Sigmoid colon (tissue), 7 donors: ENCODE measurements at places on chromosomes 2 and 18. TPM values are rescaled to one million over a fixed set of nuclear protein-coding genes. Genes with fewer than 3 reads are reported as not detected.

Gene CRYGC
- not detected for polyA plus RNA-seq

Gene MC5R
- polyA plus RNA-seq: not detected

Gene RGPD6
- 6.2 TPM for polyA plus RNA-seq

Gene FAHD2B
- polyA plus RNA-seq: 8.5 TPM

DNA sequence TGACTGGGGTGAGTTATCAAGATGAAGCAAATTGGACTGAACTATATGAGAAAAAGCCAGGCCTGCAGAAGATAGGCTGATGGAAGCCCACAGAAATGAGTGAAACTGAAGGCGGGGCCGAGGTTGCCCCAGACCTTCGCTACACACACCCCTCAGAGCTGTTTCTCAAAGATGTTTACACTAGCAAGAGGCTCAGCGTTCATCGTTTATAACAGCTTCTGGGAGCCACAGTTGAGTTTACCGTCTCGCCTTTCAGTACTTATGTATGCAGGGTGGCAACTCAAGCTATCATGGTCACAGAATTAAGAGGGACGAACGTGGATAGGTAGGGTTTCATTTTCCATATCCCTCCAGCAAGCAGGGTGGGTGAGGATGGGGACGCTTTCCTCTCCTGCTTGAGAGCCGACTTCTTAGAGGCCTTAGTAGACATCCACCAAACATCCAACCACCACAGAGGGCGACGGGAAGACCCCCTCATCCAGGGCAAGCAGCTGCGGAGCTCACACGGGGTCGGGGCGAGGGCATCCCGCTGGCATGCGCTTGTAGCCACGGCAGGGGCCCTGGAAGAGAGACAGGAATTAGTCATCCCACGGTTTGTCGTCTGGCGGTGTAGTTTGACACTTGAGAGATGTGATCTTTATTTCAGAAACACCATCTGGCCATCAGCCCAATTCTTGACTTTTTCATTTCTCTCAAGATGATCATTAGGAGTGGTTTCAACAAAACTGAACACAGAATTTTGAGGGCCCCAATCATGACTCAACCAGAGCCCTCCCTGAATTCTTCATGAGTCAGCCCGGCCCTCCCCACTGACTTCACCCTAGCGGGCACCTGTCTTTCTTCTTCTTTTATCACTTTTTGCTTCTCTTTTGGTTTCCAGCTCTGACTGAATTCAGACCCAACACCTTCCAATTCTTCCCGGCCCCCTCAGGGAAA, 109.1 kb upstream of the CTDP1 start:
- peak; percentile 48 for DNase-seq
- no peaks in the 10 kb centered on the region for H3K27me3 ChIP-seq
- no peak overlapping the region for H3K4me3 ChIP-seq
- H3K36me3 ChIP-seq: no peaks in the 10 kb centered on the region
- peaks cover 12% of the 10 kb centered on the region for H3K4me1 ChIP-seq

DNA sequence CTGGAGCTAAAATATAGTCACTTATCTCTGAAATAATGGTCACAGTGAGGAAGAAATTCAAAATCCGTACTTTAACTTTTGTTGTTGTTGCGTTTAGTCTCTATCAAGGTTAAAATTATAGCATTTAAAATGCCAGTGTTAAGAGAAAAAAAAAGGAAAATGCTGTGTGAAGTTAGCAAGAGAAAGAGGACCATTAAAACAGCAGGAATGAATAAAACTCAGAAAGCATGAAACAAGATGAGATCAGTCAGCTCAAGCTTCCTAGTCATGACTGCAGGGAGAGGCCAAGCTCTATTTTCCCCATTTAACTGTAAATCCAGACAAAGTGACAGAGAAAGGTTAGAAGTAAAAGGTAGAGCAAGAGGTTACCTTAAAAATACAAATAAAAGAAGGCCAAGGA, 281.7 kb upstream of the ATP5MC3 start:
- no peak for DNase-seq
- no peak overlapping the region for H3K4me3 ChIP-seq
- H3K27ac ChIP-seq: no peak overlapping the region

DNA sequence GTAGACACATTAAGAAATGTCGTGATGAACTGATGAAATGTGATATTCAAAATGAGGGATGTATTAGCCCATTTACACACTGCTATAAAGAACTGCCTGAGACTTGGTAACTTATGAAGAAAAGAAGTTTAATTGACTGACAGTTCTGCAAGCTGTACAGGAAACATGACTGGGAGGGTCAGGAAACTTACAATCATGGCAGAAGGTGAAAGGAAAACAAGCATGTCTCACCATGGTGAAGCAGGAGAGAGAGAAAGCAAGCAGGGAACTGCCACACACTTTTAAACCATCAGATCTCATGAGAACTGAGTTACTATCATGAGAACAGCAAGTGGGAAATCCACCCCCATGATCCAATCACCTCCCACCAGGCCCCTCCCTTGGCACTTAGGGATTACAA, 1010.8 kb upstream of the CELF4 start:
- DNase-seq: no peak
- no peaks in the 10 kb centered on the region for H3K36me3 ChIP-seq
- no peaks in the 10 kb centered on the region for H3K4me1 ChIP-seq
- no peaks in the 10 kb centered on the region for H3K27me3 ChIP-seq

DNA sequence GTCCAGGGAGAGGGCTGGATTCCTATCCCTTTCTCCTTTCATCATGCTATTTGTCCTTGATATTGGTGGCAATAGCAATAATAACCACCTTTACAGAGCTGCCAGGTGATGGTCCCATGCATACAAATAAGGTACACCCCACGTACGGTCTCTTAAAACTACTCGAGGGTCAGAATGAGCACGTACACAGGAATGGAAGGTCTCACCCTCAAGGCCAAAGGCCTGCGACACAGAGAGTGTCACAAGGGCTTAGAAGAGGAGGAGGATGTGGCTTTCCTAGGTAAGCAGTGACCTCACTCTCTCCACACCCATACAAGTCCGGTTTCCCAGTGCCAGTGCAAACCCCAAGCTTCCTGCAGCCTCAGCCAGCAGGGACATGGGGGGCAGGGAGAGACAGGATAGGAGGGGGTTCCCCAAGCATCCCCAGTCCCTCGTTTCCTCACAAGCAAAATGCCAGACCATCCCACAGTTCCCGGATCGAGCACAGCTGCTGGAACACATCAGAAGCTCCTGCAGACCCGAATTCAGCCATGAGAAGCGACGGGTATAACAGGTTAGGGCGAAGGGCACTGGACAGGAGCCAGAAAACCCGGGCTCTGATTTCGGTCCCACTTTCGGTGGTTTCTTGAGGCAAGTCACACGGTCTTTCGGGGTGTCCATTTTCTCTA, 49.2 kb downstream of the PLB1 start:
- H3K4me1 ChIP-seq: no peaks in the 10 kb centered on the region
- H3K36me3 ChIP-seq: no peaks in the 10 kb centered on the region
- no peak overlapping the region for H3K27ac ChIP-seq
- no peak overlapping the region for H3K4me3 ChIP-seq

GRCh38 chr18:48832938-48833700, 117.6 kb downstream of the SMAD7 start:
- no peak overlapping the region for H3K4me3 ChIP-seq
- H3K27me3 ChIP-seq: no peaks in the 10 kb centered on the region
- H3K36me3 ChIP-seq: no peaks in the 10 kb centered on the region
- no peak overlapping the region for H3K27ac ChIP-seq
- no peak for DNase-seq

GRCh38 chr18:26159353-26159752, 25.7 kb downstream of the PSMA8 start:
- H3K4me1 ChIP-seq: no peaks in the 10 kb centered on the region
- no peak for DNase-seq
- no peak overlapping the region for H3K27ac ChIP-seq
- no peaks in the 10 kb centered on the region for H3K36me3 ChIP-seq
- H3K27me3 ChIP-seq: no peaks in the 10 kb centered on the region

DNA sequence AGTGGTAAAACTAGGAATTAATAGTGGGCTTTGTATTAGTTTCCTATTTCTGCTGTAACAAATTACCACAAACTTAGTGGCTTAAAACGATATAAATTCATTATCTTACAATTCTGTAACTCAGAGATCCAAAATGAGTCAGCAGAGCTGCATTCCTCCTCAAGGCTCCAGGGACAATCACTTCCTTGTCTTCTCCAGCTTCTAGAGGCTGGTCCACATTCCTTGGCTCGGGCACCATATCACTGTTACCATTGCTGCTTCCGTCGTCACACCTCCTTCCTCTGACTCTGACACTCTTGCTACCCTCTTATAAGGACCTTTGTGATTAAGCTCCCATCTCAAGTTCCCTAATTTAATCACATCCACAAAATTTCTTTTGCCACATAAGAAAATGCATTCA, 567.8 kb upstream of the KLHL29 start:
- H3K4me3 ChIP-seq: no peak overlapping the region
- H3K4me1 ChIP-seq: no peaks in the 10 kb centered on the region
- H3K27me3 ChIP-seq: no peaks in the 10 kb centered on the region
- no peak for DNase-seq
- no peaks in the 10 kb centered on the region for H3K36me3 ChIP-seq

DNA sequence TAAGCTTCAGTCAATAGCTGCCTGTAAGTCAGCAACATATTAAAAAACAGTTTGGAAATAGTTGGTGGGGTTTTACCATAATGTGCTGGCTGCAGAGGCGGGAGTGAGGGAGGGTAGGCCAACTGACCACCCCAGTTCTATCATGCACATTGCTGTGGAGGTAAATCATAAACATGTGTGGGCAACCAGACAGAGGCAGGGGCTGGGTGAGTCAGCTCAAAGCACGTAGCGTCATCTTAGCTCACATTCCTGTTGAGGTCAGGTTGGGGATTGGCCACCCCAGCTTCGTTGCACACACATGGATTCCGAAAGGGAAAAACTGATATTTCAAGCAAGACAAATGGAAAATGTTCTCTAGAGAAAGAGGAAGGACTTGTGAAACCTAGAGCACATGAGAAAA, 19.5 kb downstream of the GPR45 start:
- no peak overlapping the region for H3K27ac ChIP-seq
- no peak overlapping the region for H3K4me3 ChIP-seq
- DNase-seq: peak; percentile 40
- H3K36me3 ChIP-seq: peaks cover 23% of the 10 kb centered on the region
